RWPE2 (cell line): ENCODE measurements at places on chromosomes 11 and 22.

DNA sequence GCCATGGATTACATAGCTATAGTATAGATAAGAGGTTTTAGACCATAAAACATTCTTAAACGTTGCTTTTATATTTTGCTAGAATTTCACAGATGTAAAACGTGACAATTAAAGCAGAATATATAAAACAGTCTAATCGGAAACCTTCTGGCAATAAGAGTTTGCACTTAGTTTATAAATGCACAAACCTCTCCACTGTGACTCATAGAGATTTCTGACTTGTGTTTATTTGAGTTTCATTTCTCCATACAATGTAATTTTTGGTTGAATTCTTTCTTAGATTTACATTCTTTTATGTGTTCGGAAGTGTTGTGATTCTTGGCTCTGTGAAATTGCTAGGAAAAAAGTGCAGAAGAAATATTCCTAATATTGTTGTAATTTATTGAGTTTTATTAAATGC is 288.7 kb upstream of the CTSC start:
- DNase-seq = no peak
- H3K36me3 ChIP-seq = no peaks in the 10 kb centered on the region
- H3K4me3 ChIP-seq = no peak overlapping the region
- H3K4me1 ChIP-seq = no peaks in the 10 kb centered on the region

- H3K4me3 ChIP-seq = no peak overlapping the region
- H3K4me1 ChIP-seq = no peaks in the 10 kb centered on the region
- no peaks in the 10 kb centered on the region for H3K27me3 ChIP-seq
- H3K36me3 ChIP-seq = no peaks in the 10 kb centered on the region
- no peak overlapping the region for H3K27ac ChIP-seq
These were observed 51.6 kb upstream of the BARX2 start for GRCh38 chr11:129323896-129324502.

DNA sequence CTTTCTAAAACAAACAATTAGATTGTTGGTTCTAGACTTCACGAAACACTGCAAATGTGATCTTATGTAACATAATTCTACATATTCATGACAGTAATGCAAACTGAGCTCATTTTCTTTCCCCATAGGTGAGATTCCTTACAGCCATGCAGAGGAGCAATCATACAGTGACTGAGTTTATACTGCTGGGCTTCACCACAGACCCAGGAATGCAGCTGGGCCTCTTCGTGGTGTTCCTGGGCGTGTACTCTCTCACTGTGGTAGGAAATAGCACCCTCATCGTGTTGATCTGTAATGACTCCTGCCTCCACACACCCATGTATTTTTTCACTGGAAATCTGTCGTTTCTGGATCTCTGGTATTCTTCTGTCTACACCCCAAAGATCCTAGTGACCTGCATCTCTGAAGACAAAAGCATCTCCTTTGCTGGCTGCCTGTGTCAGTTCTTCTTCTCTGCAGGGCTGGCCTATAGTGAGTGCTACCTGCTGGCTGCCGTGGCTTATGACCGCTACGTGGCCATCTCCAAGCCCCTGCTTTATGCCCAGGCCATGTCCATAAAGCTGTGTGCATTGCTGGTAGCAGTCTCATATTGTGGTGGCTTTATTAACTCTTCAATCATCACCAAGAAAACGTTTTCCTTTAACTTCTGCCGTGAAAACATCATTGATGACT is 1.5 kb downstream of the OR9G1 start:
- no peaks in the 10 kb centered on the region for H3K36me3 ChIP-seq
- H3K4me1 ChIP-seq = no peaks in the 10 kb centered on the region
- no peak overlapping the region for H3K4me3 ChIP-seq
- DNase-seq = no peak

DNA sequence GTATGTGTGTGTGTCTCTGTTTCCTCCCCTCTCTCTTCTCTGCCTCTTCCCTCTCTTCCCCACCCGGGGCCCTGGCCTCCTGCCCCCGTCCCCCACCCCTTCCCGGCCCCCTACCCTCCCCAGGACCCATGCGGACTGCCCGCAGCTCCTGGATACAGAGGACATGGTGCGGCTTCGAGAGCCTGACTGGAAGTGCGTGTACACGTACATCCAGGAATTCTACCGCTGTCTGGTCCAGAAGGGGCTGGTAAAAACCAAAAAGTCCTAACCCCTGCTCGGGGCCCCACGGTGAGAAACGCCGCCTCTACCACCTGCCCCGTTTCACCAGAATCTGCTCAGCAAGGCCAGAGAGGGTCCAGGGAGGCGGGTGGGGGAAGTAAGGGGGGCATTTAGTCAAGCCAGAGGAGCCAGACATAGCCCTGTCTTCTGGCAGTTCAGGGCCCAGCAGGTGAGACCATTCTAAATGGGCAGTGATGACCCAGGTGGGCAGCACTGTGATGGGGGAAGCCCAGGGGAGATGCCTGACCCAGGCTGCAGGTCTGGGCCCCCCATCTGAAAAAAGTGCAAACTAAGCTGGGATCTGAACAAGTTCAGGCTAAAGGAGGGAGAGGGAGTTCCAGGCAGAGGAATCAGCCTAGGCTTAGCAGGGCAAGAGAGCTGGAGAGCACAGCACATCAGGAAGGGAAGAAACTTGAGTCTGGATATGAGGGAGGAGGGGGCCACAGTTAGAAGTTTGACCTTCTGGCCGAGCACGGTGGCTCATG is 6.4 kb downstream of the SELENOM start:
- peaks cover 66% of the 10 kb centered on the region for H3K36me3 ChIP-seq
- no peak for DNase-seq
- no peaks in the 10 kb centered on the region for H3K4me1 ChIP-seq

- H3K27ac ChIP-seq = no peak overlapping the region
- no peaks in the 10 kb centered on the region for H3K27me3 ChIP-seq
- no peak for DNase-seq
- no peak overlapping the region for H3K4me3 ChIP-seq
- H3K4me1 ChIP-seq = peaks cover 2% of the 10 kb centered on the region
These were observed 22.1 kb downstream of the GNB1L start for GRCh38 chr22:19832476-19833108.

DNA sequence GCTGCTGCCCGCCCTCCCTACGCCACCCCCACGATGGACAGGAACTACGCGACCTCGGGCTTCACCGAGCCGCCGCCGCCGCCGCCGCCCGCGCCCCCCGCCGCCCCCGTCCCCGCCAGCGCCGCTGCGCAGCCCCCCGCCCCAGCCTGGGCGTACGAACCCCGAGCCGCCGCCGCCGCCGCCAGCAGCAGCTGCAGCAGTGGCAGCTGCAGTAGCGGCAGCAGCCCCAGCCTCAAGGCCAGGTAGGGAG is 407 bp downstream of the QSER1 start:
- no peaks in the 10 kb centered on the region for H3K27me3 ChIP-seq
- peak overlapping the region; percentile 78 for H3K27ac ChIP-seq
- 0 out of 2 replicates have a peak, but pooled peaks cover 5% of the 10 kb centered on the region for H3K36me3 ChIP-seq
- no peak for DNase-seq
- H3K4me3 ChIP-seq = peak overlapping the region; percentile 59
- peaks cover 15% of the 10 kb centered on the region for H3K4me1 ChIP-seq

DNA sequence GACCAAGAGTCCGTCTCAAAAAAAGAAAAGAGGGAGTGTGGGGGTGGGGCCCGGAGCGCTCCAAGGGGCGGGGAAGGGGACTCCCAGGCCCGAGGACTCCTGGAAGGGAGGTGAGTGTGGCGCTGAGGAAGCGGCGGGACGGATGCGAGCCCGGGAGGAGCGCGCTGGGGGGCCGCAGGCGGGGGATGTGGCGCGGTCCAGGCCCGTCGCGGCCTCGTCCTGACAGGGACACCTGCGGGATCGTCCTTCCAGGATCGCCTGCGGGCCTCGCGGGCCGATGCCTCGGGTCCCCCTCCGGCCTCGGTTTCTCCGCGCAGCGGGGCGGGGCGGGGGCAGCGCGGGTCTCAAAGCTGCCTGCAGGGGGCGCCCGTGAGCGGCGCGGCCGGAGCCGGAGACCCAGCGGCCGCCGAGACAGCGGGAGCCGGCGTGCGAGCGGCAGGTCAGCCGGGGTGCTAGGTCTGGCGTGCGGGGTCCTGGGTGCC is 3.8 kb upstream of the ADORA2A start:
- H3K4me3 ChIP-seq = peak overlapping the region; percentile 41
- H3K4me1 ChIP-seq = peaks cover 6% of the 10 kb centered on the region
- H3K36me3 ChIP-seq = no peaks in the 10 kb centered on the region
- no peak for DNase-seq
- H3K27me3 ChIP-seq = peaks cover 16% of the 10 kb centered on the region

- DNase-seq = no peak
- H3K4me3 ChIP-seq = no peak overlapping the region
- H3K4me1 ChIP-seq = no peaks in the 10 kb centered on the region
- no peaks in the 10 kb centered on the region for H3K27me3 ChIP-seq
These were observed 30.5 kb downstream of the WNT11 start for GRCh38 chr11:76175783-76176182.

GRCh38 chr11:11211186-11211585 is 141.9 kb downstream of the CSNK2A3 start:
- H3K27ac ChIP-seq = no peak overlapping the region
- no peaks in the 10 kb centered on the region for H3K36me3 ChIP-seq
- H3K4me1 ChIP-seq = peaks cover 7% of the 10 kb centered on the region
- H3K27me3 ChIP-seq = no peaks in the 10 kb centered on the region
- no peak for DNase-seq

GRCh38 chr11:126992804-126993111 is 7.8 kb downstream of the KIRREL3 start:
- H3K27me3 ChIP-seq = peaks cover 2% of the 10 kb centered on the region
- H3K4me3 ChIP-seq = no peak overlapping the region
- no peaks in the 10 kb centered on the region for H3K36me3 ChIP-seq
- no peaks in the 10 kb centered on the region for H3K4me1 ChIP-seq

DNA sequence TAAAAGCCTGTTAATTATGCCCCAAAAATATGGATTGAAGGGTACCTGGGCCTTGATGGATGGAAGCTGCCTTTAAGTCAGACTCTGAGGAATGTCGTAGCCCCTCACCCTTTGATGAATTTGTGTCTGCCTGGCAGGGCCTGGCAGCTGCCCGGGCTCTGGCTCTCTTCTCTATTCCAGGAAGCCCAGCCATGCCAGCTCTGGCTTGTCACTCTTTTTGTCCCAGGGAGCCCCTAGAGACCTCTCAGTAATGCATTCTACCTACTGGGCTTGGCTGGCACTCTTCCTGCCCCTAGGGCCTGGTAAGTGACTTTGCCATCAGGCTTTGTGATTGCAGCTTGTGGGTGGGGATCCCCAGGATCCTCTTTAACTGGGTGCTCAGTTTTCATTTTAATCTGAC is 103.8 kb downstream of the GRIK4 start:
- no peaks in the 10 kb centered on the region for H3K4me1 ChIP-seq
- H3K27ac ChIP-seq = no peak overlapping the region
- DNase-seq = no peak
- no peaks in the 10 kb centered on the region for H3K36me3 ChIP-seq

DNA sequence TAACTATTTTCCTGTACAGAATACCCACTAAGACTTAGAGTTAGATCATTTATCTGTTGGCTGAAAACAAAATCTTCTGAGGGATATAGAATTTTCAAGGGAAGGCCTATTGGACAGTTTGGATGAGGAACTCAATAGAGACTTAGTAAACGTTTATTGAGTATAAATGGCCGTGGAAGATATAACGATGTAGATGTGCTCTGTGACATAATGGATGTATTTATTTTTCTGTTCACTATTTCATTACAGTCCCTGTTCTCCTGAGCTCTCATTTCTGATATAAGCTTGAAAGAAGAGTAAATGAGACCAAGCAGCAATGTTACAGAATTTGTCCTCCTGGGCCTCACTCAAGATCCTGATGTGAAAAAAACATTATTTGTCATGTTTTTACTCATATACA is at the start of gene OR4A16:
OR4A16 (plus strand) TSS at position 301 of the 400 bp plus-strand sequence; CDS start at position 301, 0 bp downstream.
- no peak within 1 kb of the TSS for H3K27ac ChIP-seq
- no peaks in the 10 kb centered on the region for H3K4me1 ChIP-seq
- no peak within 1 kb of the TSS for H3K4me3 ChIP-seq

DNA sequence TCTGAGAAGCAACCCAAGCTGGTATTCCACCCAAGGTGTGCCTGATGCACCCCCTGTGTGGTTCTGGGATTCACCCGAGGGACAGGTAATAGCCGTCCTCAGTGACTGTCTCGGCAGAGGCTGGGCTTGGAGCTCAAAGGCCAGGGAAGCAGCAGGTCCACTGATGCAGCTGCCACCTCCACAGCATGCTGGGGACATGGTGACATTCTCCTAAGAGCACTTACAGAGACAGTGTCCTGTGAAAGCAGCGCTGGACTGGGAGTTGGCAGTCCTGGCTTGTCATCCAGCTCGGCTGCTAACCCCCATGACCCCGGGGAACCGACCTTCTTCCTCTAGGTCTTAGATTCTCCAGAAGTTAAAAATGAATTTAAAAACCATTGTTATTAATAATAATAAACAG is 72.8 kb downstream of the RPUSD4 start:
- H3K4me1 ChIP-seq = no peaks in the 10 kb centered on the region
- peaks cover 7% of the 10 kb centered on the region for H3K27me3 ChIP-seq
- no peaks in the 10 kb centered on the region for H3K36me3 ChIP-seq
- H3K4me3 ChIP-seq = no peak overlapping the region
- H3K27ac ChIP-seq = no peak overlapping the region

- DNase-seq = no peak
- H3K4me3 ChIP-seq = no peak overlapping the region
- peak overlapping the region; percentile 78 for H3K27ac ChIP-seq
- no peaks in the 10 kb centered on the region for H3K36me3 ChIP-seq
These were observed 27.2 kb upstream of the A4GALT start for GRCh38 chr22:42747701-42748513.

GRCh38 chr11:13448876-13449275 is 14.1 kb downstream of the BTBD10 start:
- H3K4me3 ChIP-seq = no peak overlapping the region
- no peak for DNase-seq
- peaks cover 5% of the 10 kb centered on the region for H3K4me1 ChIP-seq
- H3K27me3 ChIP-seq = no peaks in the 10 kb centered on the region
- peaks cover 7% of the 10 kb centered on the region; the same call in 1 of the 2 replicates for H3K36me3 ChIP-seq
- H3K27ac ChIP-seq = no peak overlapping the region

- no peaks in the 10 kb centered on the region for H3K27me3 ChIP-seq
- DNase-seq = no peak
- no peaks in the 10 kb centered on the region for H3K36me3 ChIP-seq
- no peaks in the 10 kb centered on the region for H3K4me1 ChIP-seq
- no peak overlapping the region for H3K4me3 ChIP-seq
These were observed 435.5 kb downstream of the RAB38 start for GRCh38 chr11:87739766-87740165.
